NCI-H774 (cell line): ENCODE measurements at places on chromosomes 12 and 14.

- no peak for DNase-seq
Observed at GRCh38 chr12:4996714-4997113, 47.0 kb upstream of the KCNA5 start.

DNA sequence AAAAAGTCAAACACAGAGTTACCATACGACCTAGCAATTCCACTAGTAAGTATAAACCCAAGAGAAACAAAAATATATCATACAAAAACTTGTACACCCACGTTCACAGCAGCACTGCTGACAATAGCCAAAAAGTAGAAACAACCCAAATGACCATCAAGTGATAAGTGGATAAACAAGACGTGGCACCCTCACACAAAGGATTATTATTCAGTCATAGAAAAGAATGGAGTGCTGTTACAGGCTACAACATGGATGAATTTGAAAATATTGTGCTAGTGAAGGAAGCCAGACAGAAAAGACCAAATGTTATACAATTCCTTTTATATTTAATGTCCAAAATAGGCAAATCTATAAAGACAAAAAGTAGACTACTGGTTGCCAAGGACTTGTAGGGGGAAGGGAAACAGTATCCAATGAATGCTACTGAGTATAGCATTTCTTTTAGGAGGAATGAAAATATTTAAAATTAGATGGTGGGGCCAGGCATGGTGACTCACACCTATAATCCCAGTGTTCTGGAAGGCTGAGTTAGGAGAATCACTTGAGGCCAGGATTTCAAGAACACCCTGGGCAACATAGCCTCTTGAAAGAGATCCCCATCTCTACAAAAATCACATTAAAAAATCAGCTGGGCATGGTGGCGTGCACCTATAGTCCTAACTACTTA lies 41.9 kb downstream of the SPTLC2 start:
- DNase-seq = no peak

DNA sequence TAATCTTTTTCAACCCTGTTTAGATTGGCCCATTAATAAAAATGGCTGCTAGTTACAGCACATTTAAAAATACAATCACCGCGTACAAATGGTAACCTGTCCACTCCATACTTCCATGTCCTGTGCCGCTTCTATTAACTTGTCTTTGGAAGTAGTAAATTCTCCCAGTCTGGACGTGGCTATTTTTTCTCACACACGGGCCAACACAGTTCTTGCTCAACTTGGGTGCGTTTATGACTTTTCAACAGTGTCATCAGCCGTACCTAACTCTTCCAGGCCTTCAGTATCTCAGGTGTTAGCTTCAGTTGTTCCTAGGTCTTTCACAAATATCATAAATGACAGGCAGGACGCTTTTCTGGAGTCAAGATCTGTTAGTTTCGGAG lies 475 bp upstream of the PCNX1 start:
- DNase-seq = no peak

DNA sequence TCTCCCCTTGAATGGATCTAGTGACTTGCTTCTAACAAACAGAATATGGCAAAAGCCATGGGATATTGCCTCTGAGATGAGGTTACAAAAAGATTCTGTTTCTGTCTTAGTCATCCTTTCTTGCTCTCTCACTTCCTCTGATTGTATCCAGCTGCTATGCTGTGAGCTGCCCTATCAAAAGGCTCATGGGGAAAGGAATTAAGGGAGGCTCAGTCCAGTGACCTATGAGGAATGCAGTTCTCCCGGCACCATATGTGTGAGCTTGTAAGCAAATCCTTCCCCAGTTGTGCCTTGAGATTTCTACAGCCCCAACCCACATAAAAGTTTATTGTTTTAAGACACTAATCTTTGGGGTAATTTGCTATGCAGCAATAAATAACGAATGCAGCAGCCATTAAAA lies 183.1 kb downstream of the KLHL28 start:
- DNase-seq = no peak

DNA sequence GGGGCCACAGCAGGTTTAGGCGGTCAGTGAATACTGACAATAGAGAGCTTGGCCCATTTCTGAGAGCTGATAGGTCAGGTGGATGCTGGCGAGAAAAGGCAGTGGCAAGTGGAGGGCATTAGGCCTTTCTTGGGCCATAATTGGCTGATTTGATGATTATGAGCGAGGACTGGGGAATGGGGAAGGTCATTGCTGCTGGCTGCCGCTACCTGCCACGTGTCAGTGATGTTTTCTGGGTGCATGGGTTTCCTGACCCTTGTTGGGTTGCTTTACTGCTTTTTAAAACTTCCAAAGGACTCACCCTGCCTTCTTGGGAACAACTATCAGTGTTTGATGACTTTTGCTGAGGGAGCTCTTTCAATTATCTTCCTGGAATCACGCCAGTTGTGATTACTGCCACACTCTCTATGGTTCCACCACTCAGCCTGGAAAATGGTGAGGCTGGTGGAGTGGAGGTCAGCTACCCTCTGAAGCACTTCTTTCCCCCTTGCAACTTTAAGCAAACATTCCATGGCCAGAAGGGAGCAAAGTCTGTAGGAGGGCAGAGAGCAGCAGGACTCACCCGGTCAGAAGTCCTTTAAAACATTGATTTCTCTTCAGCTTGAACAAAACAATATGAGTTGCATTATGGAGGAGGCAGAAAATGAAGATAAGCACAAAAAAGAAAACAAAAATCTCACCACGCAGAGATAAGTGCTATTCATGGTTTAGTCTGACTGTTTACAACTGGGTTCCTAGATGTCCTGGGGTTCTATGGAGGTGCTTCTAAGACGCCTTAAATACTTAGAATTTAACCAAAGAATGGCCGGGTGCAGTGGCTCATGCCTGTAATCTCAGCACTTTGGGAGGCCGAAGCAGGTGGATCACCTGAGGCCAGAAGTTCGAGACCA lies 12.1 kb upstream of the SLC10A1 start:
- no peak for DNase-seq

- DNase-seq = no peak
Observed at GRCh38 chr14:55950135-55950534, 168.1 kb upstream of the PELI2 start.
